ENCODE measurements at places on chromosomes 1 and 21.

DNA sequence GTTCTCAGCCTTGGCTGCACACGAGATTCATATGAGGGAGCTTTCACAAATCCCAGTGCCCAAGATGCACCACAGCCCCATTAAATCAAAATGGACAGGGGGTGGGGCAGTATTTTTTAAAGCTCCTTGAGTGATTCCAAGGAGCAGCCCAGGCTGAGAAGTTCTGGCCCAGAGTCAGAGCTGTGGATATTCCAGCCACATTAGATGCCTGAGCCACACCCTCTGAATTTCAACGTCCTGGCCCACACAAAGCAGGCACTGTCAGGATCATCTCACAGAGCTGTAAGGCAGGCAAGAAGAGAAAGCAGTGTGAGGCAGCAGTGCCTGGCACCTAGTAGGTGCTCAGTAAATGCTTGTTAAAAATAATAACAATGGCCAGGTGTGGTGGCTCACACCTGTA is 37.4 kb downstream of the PAX7 start:
- DNase-seq, result no peak

- DNase-seq, result no peak
Measured at GRCh38 chr1:151549199-151549598, 9.1 kb downstream of the TUFT1 start.

- DNase-seq, result no peak
Measured at GRCh38 chr1:241611736-241612135, 28.4 kb downstream of the CHML start.

DNA sequence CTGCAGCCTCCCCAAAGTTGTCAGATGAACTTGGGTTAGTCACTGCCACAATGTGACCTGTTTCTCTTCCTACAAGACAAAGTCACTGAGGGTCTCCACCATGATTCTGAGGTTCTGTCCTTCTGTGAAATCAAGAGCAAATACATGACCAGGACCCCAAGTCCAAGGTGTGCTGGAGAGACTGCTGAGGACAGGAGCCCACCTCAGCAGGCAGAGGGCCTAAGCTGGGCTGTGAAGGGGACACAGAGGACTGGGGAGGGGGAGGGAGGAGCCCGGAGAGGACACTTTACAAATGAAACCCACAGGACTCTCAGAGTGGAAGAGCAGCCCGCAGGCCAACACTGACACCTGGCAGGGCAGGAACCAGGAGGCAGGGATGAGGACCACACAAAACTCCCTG is 3.3 kb downstream of the PGLYRP3 start:
- no peak for DNase-seq

GRCh38 chr1:46448109-46448911 is 41.3 kb upstream of the DMBX1 start:
- no peak for DNase-seq

- no peak for DNase-seq
Measured at GRCh38 chr21:42350927-42351426, at the start of gene TFF2. TSS of gene TFF2 (minus strand) at chr21:42350994. CDS start at chr21:42350957, 37 bp downstream.

DNA sequence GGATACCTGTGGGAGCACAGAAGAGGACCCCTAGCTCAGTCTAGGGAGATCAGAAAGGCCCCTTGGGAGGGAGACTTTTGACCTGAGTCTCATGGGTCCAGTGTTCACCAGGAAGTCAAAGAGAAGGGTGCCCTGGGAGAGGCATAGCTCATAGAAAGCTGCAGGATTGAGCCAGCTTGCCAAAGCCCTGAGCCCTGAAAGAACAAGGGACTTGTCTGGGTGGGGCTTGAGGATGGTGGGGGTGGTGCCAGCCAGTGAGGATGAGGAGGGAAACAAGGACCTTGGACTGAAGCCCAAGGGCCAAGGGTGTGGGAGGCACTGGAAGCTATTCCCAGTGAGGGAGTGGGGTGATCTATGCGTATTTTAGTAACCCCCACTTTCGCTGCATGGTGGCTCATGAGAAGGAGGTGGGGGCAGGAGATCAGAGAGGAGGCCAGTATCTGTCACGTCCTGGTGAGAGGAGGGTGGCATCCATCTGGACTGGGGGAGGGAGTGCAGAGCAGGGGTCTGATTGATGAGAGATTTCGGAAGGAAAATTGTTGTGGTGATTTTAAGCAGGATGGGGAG is 28.4 kb downstream of the DMBX1 start:
- DNase-seq, result no peak

- DNase-seq, result no peak
Measured at GRCh38 chr21:42089093-42089631, 18.0 kb downstream of the UMODL1 start.

DNA sequence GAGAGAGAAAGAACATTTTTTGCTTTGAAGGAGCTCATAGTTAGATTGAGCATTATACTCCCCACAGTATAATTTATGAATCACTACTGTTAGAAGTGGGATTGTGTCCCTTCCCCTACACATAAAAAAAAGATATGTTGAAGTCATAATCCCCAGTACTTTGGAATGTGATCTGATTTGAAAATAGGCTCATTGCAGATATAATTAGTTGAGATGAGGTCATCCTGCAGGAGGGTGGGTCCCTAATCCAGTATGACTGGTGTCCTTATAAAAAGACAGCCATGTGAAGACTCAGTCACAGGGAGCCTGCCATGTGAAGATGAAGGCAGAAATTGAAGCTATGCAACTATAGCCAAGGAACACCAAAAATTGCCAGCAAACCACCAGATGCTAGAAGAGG is 76.4 kb downstream of the TGFB2 start:
- no peak for DNase-seq

DNA sequence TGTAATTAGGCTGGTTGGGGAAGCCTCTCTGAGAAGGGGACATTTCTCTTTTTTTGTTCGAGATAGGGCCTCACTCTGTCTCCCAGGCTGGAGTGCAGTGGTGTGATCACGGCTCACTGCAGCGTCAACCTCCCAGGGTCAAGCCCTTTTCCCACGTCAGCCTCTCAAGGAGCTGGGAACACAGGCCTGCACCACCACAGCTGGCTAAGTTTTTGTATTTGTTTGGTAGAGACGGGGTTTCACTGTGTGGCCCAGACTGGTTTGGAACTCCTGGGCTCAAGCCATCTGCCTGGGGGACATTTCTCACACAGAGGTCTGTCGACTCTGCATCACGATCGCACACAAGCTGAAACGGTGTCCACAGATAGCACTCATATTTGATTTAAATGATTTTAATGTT is 39.7 kb downstream of the HUNK start:
- DNase-seq, result no peak

DNA sequence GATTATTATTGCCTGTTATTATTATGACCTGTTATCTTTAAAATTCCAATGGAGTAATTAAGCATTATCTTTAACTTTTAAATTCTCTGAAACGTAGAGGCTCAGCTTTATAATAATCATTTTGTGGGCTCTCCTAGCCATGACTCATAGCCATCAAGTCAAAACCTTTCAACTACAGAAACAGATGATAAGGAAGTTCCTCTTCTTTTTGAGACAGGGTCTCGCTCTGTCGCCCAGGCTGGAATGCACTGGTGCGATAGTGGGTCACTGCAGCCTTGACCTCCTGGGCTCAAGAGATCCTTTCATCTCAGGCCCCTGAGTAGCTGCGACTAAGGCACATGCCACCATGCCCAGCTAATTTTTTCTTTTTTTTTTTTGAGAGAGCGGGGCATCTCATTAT is 43.5 kb downstream of the CHML start:
- no peak for DNase-seq

DNA sequence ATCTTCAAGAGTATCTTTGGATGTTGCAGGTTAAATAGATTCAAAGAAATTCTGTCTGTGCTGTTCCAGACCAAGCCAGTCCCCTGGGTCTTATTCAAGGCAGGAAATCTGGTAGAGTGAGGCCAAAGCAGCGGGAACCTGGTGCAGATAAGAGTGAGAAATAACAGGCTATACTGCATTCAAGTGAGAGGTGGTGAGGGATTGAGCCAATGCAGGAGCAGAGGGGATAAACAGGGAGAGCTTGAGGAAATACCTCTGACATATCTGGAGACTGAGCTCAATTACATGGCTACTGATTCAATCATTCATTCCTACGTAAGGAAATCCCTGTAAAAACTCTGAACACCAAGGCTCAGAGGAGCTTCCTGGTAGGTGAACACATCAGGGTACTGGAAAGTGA is 17.2 kb upstream of the PSMA5 start:
- no peak for DNase-seq

Measured in stimulated activated CD4-positive, alpha-beta T cell treated with anti-CD3 and anti-CD28 coated beads, Interleukin-2, amount 100 ng/mL, for 48 hours (primary cell).